Ovary (tissue), 10 donors: ENCODE measurements at places on chromosomes 1 and 21.

GRCh38 chr1:186790101-186790500 lies 38.6 kb upstream of the PLA2G4A start:
- no peak for DNase-seq

- DNase-seq, result no peak
Measured at GRCh38 chr1:167463875-167464575, 54.3 kb downstream of the CD247 start.

DNA sequence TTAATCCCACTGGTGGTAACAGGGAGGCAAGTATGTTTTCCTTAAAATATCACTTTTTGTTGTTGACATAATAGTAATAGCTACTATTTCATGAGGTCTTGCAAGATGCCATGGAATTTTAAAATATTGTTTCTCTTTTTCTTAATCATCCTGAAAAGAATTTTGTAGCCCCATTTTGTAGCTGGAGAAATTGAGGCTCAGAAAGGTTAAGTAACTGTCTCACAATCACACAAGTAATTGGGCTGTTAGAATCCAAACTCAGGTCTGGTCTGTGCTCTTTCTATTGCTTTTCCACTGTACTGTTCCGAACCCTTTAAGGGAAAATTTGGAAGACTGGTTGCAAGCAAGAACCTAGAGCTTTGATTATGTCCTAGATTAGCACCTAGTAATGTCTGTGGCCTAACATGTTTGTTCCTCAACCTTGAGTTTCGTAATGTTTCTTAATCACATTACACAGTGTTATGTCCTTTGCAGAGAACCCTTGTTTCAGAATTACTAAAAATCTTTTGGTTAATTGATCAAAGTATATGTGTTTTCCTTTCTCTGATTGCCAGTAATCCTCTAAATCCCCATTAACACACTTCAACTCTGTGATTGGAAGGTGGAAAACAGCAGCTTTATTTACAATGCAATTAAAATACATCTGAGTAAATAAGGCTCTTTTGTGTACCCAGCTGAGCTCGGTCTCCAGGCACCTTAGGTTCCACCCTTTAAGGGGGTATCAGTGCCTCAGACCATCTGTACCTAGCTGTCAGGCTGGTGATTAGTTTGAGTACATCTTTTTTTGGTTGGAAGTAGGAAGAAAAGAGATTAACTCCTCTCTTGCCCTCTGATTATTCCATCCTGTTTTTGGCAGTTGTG lies 10.4 kb downstream of the LRRC42 start:
- no peak for DNase-seq

DNA sequence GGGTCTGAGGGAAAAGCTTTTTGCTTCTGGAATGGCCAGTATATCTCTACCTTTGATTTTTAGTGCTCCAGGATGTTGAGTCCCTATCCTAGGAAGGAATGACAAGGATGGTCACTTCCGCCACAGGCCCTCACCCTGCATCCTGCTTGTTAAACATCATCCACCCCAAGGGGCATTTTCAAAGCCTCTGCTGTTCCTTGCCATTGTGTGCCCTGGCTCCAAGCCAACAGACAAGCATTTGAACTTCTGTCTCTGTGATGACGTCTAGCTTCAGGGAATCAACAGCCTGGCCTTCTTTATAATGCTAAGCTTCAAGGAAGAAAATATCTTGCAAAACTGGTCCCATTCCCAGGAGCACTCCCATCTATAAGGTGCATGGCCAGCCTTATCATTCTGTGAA lies 12.3 kb upstream of the JAM2 start:
- DNase-seq, result no peak

DNA sequence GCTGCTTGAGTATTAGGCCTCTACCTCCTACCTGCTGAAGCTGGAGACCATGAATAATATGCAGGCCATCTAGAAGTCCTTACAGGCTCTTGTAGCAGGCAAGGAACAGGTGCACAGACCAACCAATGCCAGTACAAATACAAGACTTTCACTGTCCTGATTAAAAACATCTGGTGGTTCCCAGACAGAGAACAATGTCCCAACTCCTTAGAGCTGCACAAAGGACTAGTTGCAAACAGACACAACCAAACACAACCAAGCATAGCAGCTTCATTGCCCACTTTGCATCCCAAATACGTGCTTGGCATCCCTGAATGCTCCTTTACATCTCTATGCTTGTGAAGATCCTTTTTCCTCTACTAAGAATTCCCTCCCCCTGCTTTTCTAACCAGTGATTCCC lies 98.1 kb upstream of the CXADR start:
- no peak for DNase-seq
